ENCODE measurements at places on chromosomes 16 and 17. TPM values are rescaled to one million over a fixed set of nuclear protein-coding genes. Genes with fewer than 3 reads are reported as not detected.

- no peak for DNase-seq
Measured at GRCh38 chr17:53101706-53102105, 721.0 kb upstream of the KIF2B start.

GRCh38 chr17:48732688-48733629 is 4.4 kb upstream of the HOXB13 start:
- no peak for DNase-seq

DNA sequence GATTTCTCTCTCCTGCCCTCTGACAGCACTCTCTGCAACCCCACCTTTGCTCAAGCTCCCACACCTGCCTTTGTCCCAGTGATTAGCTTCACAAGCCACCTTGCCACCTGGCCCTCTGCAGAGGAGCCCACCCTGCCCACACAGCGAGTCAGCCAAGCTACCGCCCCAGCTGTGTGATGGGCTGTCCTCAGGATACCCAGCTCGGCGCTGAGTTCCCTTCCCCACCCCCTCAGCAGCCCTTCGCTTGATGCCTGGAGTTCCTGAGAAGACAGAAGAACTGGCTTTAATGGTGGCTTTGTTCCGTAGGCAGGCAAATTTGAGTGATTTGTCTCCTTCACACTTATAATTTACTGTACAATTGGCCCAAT is 266.4 kb downstream of the CBLN1 start:
- DNase-seq, result no peak

DNA sequence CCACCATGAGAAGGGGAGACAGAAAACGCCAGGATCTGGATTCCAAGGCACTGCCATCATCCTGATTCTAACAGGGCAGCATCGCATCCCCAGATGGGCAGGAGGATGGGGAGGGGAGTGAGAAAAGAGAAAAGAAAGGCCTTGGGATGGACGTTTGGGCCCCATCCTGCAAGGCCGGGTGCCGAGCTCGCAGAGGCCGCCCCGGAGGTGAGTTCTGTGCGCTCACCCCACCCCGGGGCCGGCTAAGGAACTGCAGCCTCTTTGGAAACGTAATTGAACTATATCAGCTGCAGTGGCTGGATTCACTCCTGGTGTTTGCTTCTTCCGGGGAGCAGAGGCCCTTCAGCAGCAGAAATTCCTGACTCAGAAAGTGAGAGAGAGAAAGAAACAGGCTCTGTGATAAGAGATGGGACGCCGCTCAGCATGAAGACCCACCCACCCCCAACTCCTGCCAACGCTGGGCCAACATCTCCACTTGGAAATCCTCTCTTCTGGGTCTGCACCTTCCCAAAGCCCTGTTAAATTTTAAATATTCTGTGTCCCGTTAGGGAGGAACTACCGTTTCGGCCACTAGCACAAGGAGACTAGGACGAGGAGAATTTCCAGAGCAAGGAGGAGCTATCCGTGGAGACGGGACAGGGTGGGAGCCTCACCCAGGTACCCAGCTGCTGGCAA is 8.5 kb upstream of the SSTR2 start:
- peak; percentile 76 for DNase-seq

DNA sequence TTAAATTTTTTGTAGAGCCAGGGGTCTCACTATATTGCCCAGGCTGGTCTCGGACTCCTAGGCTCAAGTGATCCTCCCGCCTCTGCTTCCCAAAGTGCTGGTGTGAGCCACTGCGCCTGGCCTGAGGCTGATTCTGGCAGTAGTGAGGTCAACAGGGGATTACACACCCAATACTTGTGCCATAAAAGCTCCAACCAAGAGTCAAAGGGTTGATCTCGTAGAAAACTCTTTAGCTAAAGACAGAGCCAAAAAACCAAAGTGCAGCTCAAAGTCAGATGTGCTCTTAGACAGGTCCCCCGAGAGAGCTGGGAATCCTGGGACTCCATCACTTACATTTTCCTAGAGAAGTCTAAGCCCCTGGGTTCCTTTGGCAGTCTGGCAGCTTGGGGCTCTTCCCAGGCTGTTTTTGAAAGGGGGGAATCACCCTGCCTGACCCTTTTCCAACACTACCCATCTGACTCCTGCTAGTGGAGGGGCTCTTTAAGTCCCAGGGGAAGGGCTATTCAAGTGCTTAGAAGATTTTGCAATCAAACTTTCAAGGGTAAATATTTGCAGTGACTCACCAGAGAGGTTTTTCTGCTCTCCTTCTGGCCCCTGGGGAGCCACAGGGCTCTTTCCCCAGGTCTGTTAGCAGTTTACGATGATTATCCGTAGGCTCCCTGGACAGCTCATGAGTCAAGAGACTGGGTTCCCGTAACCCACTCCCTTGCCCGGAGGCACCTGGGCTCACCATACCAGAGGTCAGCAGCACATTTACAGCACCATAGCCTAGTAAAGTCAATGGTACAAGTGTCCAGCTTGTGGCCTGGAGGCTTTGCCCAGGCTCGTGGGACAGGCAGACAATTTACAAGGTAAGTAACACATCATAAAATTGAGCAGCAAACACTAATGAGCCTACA is 408.7 kb downstream of the SLC39A11 start:
- no peak for DNase-seq

Gene RGS11
- total RNA-seq, result 15.3 TPM

Gene KRTAP3-1
- not detected for total RNA-seq

GRCh38 chr16:31386157-31386984 is 6.8 kb upstream of the ITGAD start:
- DNase-seq, result no peak

GRCh38 chr16:11586856-11587642 is at the start of gene LITAF:
TSS of gene LITAF (minus strand) at chr16:11586919. CDS start at chr16:11556730, 30,189 bp downstream.
- DNase-seq, result peak; percentile 74

DNA sequence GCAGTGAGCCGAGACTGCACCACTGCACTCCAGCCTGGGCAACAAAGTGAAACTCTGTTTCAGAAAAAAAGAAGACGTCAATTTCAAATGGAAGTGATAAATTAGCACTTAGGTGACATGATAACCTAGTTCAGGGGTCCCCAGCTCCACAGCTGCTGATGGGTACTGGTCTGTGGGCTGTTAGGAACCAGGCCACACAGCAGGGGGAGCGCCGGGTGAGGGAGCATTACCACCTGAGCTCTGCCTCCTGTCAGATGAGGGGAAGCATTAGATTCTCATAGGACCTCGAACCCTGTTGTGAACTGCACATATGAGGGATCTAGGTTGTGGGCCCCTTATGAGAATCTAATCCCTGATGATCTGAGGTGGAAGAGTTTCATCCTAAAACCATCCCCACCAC is 253.0 kb downstream of the FOXL1 start:
- no peak for DNase-seq

Gene TBC1D3
- not detected for total RNA-seq

GRCh38 chr17:68853439-68853838 is 101.8 kb downstream of the ABCA8 start:
- no peak for DNase-seq

Gene GPR179
- not detected for total RNA-seq

Gene CLDN7
- 4.9 TPM for total RNA-seq

DNA sequence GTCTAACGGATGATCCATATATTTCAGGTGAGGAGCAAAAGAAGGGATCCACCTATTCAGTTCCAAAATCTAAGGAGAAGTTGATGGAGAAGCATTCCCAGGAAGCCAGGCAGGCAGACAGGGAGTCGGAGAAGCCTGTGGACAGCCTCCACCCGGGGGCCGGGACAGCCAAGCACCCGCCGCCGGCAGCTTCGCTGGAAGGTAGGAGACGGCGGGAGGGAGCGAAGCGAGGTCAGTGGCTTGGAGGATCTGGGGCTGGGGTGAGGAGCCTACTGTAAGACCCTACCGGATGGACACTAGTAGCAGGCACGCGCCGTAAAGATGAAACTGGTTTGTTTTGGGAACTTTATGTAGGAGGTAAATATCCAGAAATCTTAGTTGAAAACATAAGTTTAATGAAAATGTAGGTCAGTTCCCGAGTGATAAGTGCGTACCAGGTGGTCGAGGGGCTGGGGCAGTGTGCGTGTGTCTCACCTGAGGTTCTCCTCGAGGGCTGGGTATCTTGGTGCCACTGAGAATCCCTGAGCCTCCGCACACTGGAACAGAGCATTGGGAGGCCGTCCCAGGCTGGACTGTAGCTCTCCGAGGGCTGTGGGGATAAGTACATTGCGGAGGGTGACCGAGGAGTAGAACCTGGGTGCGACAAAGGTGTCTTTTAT is 714 bp downstream of the SPATA33 start:
- peak; percentile 22 for DNase-seq

Gene ZNF597
- 2.3 TPM for total RNA-seq

DNA sequence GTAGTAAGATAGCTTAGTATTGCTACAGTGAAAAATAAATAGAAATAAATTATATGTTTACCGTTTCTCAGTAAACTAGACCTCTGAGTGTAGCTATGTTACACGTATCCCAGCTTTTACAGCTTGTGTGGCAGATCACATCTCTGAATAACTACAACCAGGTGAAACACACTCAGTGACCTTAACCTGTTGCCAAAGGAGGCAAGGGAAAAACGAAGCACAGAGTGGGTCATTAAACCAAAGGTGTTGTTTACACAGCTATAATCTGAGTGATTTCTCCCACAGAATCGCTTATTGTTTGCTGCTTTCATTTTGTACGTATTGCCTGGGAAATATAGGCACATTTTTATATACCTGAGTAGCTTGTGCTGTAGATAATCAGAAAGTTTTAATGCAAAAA is 688.2 kb upstream of the KIF2B start:
- DNase-seq, result no peak

Gene ADAD2
- total RNA-seq, result 0.59 TPM

Gene ITGAL
- total RNA-seq, result 3.9 TPM

- DNase-seq, result no peak
Measured at GRCh38 chr17:73268582-73269328, 7.1 kb upstream of the CPSF4L start.

DNA sequence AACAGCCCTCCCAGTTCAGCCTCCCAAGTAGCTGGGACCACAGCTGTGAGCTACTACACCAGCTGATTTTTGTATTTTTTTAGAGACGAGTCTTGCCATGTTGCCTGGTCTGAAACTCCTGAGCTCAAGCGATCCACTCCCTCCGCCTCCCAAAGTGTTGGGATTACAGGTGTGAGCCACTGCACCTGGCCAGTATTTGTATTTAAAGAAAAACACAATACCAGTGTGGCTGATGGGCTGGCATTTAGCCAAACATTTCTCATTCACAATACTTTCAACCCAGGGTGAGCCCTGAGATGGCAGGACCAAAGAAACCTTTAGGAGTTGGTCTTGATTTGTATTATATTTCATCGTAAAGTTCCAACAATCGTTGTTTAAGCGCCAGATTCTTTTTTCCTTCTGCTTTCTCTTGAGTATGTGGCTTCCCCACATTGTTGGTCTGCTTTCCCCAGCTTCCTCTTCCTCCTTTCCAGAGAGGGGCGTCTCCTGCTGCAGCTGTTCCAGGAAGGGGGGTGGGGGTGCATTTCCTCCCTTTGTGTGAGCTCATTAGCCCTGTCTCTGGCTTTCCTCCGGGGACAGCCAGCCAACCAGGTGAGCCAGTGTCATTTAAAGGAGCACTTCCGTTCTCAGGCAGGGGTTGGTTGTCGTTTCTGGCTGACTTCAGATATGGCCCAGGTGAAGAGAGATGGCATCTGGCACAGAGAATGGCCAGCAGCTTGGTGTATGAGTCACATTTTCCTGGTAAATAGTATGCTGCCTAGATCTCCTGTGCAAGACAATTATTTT is 79.9 kb downstream of the GPRC5B start:
- DNase-seq, result peak; percentile 75

GRCh38 chr16:65547772-65548446 is 426.0 kb upstream of the CDH11 start:
- no peak for DNase-seq

GRCh38 chr17:49741692-49742076 is 22.2 kb downstream of the FAM117A start:
- DNase-seq, result no peak

Gene FBXW10
- total RNA-seq, result not detected

DNA sequence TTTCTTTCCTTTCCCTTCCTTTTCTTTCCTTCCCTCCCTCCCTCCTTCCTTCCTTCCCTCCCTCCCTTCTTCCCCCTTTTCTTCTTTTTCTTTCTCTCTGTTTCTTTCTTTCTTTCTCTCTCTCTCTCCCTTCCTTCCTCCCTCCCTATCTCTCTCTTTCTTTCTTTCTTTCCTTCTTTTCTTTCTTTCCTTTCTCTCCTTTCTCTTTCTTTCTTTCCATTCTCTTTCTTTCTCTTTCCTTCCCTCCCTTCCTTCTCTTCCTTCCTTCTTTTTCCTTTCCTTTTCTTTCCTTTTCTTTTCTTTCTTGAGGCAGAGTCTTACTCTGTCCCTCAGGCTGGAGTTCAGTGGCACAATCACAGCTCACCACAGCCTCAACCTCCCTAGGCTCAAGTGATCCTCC is 31.0 kb downstream of the DEXI start:
- no peak for DNase-seq

Gene TLCD1
- 3.5 TPM for total RNA-seq

DNA sequence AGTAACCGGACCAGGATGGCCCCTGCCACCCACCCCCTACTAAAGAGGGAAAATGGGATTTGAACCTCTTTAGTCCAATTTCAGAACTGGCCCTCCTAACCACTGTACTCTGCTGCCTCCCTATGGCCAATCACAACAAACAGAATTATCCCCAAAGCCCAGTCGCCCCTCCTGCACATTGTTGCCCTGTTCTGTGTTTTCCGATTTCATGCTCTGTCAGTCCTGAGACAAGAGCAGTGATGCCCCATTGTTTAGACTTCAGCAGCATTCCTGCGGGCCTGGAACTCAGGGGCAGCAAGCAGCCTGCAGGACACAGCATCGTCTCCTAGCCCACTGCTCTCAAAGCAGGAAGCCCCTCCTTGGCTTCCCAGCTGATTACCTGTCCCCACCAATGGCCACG is 20.5 kb upstream of the KLHL11 start:
- no peak for DNase-seq

Gene TOX3
- total RNA-seq, result not detected

GRCh38 chr17:44061446-44061845 is 5.0 kb downstream of the LSM12 start:
- DNase-seq, result no peak

Gene ZNF747
- 8.2 TPM for total RNA-seq

GRCh38 chr16:57639172-57639887 is 10.9 kb downstream of the ADGRG1 start:
- no peak for DNase-seq

DNA sequence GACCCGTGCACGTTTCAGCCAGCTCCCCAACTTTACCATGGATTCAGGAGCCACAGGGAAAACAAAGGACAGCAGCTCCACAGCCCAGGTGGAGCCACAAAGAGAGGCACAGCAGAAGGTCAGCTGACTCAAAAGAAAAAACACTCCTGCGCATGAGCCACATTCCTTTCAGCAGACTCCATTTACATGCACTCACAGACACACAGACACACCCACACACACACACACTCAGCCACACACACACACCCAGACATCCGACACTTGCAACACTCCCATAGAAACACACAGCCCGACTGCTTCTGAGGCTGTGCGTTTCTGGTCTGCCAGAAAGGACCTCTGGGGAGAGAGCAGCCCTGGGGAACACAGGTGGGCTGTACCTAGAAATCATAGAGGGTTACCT is 2335.5 kb downstream of the TP53TG3F start:
- no peak for DNase-seq

DNA sequence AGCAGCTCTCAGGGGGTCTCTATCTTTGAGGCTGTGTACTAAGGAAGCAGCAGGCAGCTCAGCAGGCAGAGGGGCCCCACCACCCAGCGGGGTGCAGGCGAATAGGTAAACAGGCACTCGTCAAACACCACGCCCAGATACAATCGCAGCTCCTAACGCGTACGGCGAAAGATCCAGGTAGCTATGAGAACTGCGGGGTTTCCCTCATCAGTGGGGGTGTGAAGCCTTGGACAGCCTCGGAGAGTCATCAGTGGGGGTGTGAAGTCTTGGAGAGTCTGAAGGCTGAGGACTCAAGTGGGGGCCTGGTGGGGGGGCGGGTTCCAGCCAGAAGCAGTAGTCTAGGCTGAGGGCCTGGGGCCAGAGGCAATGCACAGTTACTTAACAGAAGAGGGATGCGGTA is 69.0 kb downstream of the RTN4RL1 start:
- no peak for DNase-seq

Gene KRTAP4-1
- not detected for total RNA-seq
